ENCODE measurements at places on chromosomes 6 and 20.

- DNase-seq, result no peak
Observed at GRCh38 chr6:101302593-101302992, 90.9 kb upstream of the GRIK2 start.

GRCh38 chr6:101840100-101840499 lies 446.6 kb downstream of the GRIK2 start:
- no peak for DNase-seq

DNA sequence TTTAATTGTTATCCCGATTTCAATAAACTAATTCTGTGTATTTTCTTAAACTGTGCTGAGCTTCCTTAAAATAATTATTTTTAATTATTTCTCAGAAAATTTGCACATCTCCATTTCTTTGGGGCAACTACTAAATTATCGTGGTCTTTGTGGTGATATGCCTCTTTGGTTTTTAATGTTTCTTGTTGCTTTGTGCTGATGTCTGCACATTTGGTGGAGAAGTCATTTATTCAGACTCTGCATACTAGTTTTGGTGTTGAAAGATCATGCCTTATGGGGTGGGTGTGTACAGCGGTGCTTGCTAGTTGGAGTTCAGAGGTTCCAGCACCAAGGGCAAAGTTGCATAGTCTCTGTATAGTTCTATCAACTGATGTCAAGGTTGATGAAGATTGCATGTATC lies 253.2 kb downstream of the MEI4 start:
- DNase-seq, result no peak

DNA sequence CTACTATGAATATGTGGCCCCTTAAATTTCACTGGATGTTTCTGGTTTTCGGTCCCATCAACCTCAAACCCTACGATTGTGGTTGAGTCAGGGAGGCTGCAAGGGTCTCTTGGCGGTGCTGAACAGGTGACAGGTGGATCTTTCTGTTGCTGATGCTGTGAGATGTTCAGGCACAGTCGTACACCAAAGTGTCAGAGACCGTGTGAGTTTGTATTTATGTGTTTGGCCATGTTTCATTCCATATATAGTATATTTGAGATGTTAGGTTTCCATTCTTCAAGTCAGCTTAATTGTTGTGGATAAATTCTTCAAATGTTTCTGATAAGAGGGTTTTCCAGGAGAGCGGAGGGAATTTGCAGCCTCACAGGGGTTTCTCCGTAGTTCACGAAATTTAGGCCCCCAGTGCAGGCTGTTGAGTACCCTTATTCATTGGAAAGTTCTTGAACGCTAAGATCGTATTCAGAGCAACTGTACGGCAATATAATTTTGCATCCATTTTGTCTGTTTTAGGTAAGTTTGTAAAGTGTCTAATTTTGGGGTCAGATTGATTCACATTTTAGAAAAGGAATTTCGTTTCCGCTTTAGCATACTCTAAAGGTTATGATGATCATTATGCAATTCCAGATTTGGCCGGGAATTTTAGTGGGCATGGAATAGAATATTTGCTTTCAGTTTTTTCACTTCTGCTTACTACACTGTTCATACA lies 1.2 kb downstream of the TAB2 start:
- no peak for DNase-seq

- peak; percentile 62 for DNase-seq
Observed at GRCh38 chr6:17831135-17831534, 124.4 kb upstream of the NUP153 start.

DNA sequence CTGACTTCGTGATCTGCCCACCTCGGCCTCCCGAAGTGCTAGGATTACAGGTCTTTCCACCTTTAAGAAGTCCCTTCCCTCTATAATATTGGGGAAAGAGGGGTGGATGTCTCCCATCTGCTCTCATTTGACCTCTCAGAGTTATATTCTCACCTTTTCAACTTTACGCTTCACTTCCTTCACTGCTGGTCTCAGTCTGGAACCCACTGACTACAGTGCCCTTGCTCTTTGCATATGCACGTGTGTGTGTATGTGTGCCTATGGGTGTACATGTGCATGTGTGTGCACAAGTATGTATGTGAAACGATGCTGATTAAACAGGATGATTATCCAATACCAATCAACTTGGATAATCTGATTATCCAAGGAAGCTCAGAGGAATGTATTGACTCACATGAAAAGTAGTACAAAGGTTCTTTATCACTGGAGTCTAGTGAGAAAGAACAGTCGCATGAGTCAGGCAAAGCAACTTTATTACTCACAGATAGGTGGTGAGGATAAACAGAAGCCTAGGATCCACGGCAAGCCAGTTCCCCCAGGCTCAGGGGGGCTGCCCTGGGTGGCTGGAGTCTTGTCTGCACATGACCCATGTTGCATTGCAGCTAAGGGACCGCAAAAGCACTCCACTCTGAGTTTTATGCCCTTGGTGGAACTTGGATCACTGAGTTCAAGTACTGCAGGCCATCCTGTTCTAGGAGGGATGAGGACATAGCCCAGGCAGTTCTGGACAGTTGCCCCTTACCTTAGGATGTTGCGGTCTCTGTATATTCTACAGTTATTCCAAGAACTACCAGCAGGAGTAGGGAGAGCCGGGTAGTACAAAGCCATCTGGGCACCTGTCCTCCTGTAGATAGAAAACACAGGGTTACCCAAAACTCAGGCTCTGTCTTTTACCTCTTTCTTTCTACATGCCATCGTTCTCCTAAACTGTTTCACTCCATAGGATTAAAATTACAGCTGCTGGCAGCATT lies 50.9 kb downstream of the SNRNP48 start:
- DNase-seq, result no peak

DNA sequence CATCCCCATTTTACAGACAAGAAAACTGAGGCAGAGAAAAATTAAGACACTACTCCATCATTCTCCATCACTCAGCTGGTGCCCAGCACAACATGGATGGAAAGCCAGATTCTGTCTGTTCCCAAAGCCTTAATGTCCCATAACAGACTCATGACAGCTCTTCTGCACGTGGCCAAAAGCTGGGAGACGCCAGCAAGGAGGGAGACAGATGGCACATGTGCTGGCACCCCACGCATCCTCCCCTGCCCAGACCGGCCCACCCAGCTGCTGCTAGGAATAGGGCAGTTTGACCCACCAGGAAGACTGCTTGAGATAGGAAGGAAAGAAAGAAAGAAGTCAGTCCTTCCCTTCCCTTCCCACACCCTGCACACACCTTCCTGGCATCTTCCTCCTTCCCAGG lies 96.3 kb downstream of the PREX1 start:
- DNase-seq, result no peak

DNA sequence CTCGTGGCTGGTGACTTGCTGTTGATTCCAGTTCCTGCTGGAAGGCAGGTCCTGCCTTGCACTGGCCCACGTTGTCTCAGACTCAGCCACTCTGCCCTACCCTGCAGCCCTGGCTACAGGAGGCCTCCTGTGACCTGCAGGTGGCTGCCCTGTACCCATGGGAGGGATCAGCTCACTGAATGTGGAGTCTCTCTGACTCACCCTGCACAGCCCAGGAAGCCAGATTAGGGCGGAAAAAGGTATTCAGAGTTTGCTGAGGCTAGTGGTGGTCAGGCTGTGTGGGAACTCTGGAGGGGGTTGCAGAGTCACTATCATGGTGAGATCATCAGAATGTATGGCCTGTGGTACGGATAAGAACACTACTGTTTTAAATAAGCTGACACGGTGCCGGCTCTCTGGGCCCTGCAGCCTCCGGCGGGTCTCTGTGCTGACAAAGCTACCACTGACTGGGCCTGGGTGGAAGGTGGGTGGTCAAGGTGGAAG lies 24.7 kb upstream of the PYGB start:
- DNase-seq, result no peak

GRCh38 chr6:111175109-111175508 lies 87.8 kb downstream of the SLC16A10 start:
- DNase-seq, result no peak

GRCh38 chr6:132708771-132709170 lies 5.1 kb downstream of the VNN1 start:
- DNase-seq, result no peak

DNA sequence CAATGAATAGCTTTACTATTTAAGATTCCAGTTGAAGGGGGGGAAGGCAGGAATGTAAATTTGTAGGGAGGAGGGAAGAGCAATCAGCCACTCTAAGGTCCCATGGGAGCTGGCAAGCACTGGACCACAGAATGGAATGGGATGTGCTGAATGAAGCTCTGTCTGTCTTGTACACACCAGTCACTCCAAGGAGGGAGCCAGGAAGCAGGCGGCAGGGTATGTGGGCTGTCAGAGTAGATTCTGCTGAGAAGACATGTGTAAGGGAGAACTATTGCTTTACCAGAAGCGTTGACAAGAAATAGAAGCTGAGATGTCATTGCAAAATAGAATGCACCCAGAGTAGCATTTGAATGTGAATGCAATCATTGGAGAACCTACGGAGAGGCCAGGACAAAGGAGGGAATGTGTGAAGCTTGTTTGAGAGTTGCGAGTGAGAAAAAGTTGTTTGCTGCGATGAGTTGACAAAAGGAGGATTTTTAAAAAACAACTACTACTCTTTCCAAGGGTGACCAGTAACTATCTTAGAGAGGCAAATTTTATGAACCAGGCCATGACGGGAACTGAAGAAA lies 25.2 kb upstream of the PDE7B start:
- no peak for DNase-seq

DNA sequence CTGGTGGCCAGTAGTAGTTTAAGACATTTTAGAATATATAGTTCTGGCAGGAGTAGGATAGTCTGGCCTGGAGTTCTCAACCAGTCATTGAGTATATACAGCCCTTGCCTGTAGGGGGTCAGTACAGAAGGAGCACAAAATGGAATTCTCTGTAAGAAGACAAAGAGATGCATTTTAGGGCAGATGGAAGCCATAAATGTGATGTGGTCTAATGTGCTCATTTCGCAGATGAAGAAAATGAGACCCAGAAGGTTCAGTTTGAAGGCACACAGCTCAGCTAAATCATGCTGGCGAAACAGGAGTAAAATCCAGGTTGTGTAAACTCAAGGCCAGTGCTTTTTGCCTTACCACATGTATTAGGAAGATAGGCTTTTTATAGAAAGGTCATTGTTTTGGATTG lies 29.6 kb downstream of the QKI start:
- no peak for DNase-seq

- DNase-seq, result no peak
Observed at GRCh38 chr20:11266571-11266970, 592.8 kb upstream of the JAG1 start.

- DNase-seq, result no peak
Observed at GRCh38 chr6:147234685-147235084, 30.5 kb downstream of the STXBP5 start.

- no peak for DNase-seq
Observed at GRCh38 chr6:106789428-106790148, 160.2 kb downstream of the QRSL1 start.

DNA sequence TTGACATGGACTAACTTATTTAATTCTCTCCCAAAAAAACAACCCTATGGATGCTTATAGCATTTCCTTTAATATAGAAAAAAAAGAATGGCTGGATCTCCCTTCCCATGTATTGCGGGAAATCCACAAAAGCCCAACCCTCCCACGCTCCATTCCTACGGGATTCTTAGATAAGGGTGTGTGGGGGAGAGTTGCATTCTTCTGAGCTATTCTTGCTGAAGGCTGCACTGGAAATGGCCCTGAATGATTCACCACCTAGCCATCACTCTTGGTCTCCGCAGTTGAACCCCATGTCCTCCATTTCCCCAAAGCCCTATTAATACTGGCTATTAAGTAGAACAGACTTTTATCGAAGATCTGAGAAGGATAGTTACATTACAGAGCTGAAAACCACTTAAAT lies 41.9 kb upstream of the ADGRF5 start:
- no peak for DNase-seq

DNA sequence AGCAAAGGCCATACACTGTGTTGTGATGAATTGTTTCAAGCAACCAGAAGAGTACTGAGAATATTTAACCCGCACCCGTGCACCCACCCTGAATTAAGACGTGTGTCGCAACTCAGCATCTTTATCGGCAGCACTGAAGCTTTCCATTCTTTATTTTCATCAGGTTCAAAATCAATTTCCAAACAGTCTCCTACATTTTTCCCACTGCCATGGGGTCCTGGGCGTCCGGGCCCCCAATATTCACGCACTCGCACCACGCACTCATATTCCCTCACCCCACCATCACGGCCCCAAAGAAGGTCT lies 1.8 kb downstream of the LTB start:
- DNase-seq, result no peak

- no peak for DNase-seq
Observed at GRCh38 chr6:29850011-29850553, 22.5 kb downstream of the HLA-G start.

DNA sequence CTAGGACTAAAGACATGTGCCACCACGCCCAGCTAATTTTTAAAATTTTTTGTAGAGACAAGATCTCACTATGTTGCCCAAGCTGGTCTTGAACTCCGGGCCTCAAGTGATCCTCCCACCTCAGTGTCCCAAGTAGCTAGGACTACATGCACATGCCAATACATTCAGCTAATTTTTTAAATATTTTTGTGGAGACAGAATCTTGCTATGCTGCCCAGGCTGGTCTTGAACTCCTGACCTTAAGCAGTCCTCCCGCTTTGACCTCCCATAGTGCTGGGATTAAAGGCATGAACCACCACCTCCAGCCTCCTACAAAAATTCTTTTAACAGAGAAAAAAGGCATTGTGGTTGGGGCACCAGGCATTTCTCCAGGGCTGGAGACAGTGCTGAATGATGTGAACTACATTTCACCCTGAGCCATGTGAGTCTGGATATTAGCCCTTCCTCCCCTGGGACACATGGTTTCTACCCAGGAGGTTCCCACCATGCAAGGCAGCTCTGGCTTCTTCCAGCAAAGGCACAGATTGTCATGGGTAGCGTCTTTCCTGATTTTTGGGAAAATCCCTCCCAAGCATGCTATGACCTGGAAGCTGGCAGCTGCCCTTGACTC lies 36.3 kb upstream of the CMTR1 start:
- no peak for DNase-seq

GRCh38 chr20:18615020-18615650 lies 27.3 kb downstream of the DTD1 start:
- no peak for DNase-seq

DNA sequence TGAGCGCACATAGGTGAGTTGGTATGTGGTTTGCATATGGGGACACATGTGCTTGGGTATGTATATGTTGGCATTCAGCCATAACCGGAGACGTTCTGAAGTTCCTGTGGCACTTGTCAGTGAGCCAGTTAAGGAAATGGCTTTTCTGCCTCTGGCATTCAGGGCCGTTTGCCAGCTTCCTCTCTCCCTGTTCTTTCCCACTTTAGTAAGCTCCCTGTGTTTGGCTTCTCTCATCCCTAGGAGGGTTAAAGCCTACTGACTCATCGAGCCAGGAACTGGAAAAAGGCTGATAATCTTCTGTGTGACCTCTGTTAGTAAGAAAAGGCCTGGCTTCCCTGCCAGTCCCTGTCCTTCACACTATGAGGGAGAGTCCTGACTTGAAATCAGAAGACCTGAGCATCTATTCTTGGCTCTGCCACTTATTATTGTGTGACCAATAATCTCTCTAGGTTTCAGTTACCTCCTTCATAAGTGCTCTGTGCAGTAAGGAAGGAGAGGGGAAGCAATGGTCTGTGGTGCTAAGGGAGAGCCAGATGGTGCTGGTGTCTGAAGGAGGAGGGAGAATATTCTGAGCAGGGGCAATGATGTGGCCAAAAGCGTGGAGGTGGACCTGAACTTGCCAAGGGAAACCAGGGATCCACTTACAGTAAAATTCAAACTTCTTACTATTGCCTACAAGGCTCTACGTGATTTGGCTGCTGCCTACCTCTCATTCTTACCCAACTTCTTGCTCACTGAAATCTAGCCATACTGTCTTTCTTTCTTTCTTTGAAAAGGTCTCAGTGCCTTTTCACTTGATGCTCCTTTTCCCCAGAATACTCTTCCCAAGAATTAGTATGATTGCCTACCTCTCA lies 31.4 kb downstream of the ACSS2 start:
- DNase-seq, result peak; percentile 22
